LHCN-M2 (cell line): ENCODE measurements at places on chromosomes 11 and 22.

DNA sequence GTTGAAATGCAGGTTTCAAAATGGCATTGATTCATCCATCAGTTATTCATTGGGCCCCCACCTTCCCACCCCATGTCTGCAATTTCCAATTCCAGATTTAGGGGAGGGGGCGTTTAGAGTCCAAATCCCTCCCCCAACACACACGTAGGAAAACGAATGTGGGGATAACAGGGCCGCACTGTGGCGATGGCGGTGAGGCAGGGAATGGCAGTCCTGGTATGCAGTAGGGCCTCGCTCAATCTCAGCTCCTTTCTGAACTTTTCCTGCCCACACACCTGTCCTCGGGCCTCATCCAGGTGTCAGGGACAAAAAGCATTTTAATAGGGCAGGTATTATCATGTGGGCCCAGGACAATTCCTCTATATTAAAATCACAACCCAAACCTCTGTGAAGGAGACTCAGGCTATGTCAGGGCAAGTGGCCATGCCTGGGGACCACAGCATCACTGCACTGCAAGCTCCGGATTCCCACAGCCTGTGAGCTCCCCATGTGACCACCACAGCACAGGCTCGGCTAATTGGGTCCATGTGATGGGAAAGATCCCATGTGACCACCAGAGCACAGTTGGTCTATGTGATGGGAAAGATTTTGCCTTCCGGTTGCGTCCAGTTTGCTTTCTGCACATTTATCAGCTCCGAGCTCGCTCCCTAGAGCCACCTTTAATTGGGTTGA lies 44.5 kb downstream of the RTL6 start:
- DNase-seq = no peak

DNA sequence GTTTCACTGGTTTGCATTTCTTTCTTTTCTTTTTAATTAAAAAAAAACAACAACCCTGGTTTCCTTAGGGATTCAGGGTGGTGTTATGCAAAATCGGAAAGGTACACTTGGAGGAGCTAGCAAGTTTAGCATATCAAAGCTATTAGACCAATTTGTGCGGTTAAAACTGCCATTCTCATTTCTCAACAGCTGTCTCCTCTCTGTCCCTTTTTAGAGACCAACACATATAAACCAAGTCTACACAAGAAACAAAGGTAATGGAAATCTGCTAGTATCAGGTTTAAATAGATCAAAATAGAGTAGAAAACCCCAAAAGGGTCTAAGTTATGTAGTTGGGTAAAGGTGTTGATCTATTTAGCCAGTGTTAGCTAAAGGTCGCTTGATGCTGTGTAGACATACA lies 1.7 kb upstream of the SESN3 start:
- DNase-seq = no peak

DNA sequence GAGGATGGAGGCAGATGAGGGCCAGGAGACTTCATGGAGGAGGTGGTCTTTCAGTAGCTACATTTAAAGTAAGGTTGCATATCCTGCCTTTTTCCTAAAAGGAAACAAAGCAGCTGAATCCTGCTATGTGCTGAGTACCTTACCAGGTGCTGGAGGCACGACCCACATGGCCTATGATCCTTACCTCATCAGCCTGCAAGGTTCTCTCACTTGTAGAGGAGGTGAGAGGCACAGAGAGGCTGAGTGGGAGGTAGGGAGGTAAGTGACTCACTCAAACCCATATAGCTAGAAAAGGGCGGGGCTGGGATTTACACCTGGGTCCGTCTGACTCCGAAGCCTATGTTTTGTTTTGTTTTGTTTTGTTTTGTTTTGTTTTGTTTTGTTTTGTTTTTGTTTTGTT lies 75.8 kb downstream of the BUD13 start:
- DNase-seq = no peak

- DNase-seq = no peak
These were observed 23.9 kb upstream of the TSPAN18 start for GRCh38 chr11:44702889-44703288.

DNA sequence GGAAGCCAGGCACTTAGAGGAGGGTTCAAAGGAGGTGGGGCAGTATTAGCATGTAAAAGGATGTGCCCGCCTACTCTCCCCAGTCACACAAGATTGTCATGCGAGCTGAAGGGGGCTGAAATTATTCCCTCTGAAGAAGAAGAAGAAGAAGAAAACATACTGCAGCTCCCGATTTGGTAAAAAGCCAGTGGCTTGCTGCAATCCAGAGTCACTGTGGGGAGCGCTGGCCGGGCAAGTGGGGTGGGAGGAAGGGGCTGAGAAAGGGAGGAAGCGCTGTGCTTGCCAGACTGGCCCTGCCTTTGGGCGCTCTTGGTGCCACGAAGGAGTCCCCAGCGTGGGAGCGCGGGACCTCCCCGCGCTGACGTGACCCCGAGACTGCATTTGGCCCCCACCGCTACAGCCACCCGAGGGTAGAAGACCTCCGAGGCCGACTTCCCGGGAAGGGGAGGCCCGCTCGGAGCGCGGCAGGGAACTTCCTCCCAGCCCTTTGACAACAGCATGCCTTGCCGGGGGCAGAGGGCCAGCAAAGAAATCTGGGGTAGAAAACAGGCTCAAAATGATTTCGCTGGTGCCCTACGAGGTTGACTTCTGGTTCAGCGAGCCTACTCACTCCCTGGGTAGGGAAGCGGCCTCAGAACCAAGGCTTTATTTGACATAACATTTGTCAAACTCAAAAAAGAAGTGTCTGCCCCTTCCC lies 906.3 kb downstream of the DLG2 start:
- DNase-seq = no peak

- DNase-seq = peak; percentile 80
These were observed 21.0 kb downstream of the C22orf31 start for GRCh38 chr22:29040385-29041275.

- peak; percentile 92 for DNase-seq
These were observed 165.1 kb downstream of the DBX1 start for GRCh38 chr11:19995145-19995544.
